Activated naive CD8-positive, alpha-beta T cell treated with anti-CD3 and anti-CD28 coated beads, Interleukin-2, amount 10 ng/mL, durations not matched to agents 7 days and 5 days (primary cell): ENCODE measurements at places on chromosomes 4 and X. TPM values are rescaled to one million over a fixed set of nuclear protein-coding genes. Genes with fewer than 3 reads are reported as not detected.

IL9R gene
- total RNA-seq = 31.4 TPM

PDE5A gene
- total RNA-seq = 0.82 TPM

ACTRT1 gene
- not detected for total RNA-seq

IQSEC2 gene
- 0.83 TPM for total RNA-seq

RHOXF1 gene
- total RNA-seq = not detected

UVSSA gene
- 30.9 TPM for total RNA-seq

APOO gene
- total RNA-seq = 24.2 TPM

TMEM255A gene
- 0.14 TPM for total RNA-seq

SPIN2A gene
- 1.1 TPM for total RNA-seq

ZFP42 gene
- total RNA-seq = not detected

ANXA10 gene
- total RNA-seq = not detected
